ENCODE measurements at places on chromosomes 4 and X.

DNA sequence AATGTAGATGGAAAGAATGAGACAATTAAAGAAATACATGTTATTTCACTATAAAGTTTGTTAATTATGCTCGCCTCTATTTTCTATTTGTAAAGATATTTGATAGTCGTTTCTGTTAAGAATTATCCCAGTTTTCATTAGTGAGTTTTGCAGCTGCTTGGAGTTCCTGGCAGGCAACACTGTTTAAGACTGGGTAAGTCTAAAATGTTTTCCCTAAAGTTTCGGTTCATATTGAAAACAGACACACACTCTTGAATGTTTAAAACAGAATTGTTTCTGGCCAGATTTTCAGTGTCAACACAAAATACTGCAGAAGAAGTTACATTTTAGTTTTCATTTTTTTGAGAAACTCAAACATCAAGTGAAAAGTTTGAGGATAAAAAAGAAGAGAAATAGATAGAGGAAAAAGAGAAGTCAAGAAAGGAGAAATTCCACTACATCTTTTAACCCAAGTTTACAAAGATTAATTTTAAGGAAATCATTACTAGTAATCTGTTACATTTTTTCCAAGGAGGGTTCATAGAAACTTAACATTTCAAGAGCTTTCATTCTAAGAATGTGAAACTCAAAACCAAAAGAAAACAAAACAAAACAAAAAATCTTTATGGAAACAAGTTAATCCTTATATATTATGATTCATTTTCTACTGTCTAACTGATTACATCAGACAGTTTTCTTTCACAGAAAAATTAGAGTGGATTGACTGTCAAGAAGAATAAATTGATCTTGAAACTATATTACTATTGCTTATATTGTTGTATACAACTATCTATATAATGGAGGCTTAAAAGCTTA is 305.5 kb downstream of the FAT4 start:
- no peak for DNase-seq

DNA sequence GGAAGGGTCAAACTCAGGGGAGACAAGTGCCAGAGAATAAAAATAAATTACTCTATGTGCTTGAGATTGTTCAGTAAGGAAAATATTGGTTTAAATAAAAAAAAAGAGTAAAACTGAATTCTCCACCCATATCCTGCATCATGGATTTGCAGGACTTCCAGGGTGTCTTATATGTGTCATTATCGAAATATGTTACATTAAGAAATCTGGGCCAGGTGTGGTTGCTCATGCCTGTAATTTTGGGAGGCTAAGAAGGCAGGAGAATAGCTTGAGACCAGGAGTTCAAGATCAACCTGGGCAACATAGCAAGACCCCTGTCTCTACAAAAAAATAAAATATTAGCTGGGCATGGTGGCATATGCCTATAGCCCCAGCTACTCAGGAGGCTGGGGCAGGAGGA is 104.9 kb downstream of the PPP3CA start:
- no peak for DNase-seq

DNA sequence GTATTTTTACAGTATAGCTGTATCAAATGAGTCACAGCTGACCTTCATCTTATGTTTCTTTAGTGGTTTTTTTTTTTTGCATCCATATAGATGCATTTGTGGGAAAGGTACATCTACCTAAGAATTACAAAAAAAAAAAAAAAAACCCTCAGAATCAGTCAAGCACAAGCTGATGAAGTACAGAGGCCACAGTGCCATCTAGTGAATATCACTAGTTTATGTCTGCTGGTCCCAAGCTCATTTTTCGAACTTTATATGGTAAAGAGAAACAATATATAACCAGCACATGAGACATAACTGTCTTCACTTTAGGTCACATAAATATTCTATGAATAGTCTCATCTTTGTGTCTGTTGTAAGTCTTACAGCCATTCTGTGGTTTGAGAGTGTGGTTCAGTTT is 220.1 kb downstream of the DLG3 start:
- DNase-seq, result peak; percentile 13

DNA sequence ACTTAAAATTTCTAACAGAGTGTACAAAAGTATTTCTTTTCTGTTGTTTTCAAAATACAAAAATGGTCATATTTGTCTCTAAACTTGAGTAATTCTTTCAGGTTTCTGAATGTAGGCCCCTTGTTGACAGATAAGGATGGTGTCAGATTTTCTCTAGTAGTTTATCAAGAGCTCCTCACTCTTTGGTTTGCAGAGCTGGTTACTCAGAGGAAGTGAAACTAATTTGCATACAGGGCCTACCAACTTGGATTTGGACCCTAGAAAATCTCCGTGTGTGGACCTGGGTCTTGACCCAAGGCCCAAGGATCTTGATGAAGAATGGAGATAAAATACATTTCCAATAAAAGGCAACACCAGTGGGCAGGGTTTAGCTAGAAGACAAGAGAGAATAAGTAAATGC is 433 bp upstream of the ADH6 start:
- no peak for DNase-seq

DNA sequence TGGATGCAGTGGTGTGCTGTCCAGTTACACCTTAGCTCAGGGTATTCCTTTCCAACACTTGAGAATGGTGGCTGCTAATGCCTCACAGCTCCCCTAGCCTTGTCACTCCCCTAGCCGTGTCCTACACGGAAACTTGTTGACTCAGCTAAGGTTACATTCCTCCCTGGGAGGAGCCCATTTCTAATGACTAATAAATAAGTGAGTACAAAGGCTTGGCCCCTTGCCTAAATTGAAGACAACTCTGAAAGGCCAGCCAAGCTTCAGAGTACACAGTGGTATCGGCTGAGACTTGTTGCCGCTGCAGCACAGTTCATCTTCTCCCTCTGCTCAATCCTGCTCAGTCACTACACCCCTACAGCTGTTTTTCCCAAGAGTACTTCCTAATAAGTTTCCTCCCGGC is 21.2 kb upstream of the SLC25A31 start:
- peak; percentile 67 for DNase-seq

- DNase-seq, result peak; percentile 69
Observed at GRCh38 chr4:27861381-27861787, 1000.7 kb downstream of the STIM2 start.

- no peak for DNase-seq
Observed at GRCh38 chr4:102256321-102256720, 89.0 kb downstream of the SLC39A8 start.

DNA sequence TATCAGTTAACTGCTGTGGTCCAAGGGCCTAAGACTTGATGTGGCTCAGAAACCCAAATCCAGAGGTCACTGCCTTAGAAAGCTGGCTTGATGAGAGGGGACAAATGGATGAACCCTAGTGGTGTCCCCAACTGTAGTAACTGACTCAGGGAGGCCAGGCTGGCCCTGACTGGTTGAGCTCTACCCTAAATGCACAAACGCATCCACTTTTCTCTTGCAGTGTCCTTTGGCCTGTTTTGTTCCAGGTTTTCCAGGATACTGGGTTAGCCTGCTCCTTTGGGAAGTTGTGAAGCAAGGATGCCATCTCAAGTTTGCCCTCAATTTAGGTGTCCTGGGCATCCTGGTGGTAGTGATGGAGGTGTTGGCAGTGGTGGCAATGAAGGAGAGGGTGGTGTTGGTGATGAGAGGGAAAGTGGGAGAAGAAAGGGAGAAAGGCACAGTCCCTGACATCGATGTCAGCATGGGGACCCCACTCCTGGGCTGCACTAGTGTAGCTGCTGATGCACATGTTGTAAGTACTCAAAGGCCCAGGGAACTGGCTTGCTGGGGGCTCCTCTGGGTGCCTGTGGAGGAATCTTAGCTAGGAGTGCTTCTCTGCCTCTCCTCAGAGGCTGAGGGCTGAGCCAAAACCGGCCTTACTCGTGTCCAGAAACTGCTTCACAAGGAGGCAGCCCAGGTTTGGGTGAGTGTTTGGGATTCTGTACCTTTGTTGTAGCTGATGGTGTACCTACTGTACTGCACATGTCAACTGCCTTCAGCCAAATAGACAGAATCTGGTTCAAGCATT is 2.9 kb upstream of the HAND2 start:
- no peak for DNase-seq

DNA sequence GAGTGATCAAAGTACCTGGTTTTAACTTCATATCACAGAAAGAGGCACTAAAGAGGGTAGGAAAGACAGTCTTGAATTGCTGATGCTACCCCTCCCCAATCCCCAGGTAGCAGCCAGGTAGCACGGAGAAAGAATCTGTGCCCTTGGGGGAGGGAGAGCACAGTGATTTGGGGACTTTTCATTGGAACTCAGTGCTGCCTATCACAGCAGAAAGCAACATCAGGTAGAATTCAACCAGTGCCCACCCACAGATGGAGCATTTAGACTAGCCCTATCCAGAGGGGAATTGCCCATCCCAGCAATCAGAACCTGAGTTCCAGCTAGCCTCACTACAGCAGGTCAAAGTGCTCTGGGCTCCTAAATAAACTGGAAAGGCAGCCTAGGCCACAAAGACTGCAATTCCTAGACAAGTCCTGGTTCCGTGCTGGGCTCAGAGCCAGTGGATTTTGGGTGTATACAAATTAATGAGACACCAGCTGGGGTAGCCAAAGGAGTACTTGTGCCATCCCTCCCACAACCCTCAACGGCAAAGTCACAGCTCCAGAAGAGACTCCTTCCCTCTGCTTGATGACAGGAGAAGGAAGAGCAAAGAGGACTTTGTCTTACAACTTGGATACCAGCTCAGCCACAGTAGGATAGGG is 228.1 kb downstream of the THOC2 start:
- DNase-seq, result no peak

- DNase-seq, result no peak
Observed at GRCh38 chr4:38189445-38189844, 229.2 kb downstream of the PTTG2 start.

DNA sequence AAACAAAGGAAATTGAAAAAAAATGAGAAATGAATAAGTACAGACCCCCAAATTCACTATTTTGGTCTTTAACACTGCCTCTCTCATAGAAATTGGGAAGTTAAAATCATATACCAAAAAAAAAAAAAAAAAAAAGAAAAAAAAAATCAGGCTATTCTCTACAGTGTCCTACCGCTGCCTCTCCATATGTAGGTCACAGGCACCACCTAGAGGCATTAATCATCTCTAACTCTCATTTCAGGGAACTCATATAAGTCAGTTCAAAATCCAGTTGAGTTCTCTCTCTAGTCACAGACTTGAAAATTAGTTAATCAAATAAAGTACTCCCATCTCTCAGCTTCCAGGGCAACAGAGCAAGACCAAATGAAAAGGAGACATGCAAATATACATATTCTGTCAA is 47.9 kb downstream of the COX18 start:
- peak; percentile 26 for DNase-seq

GRCh38 chr4:64174247-64174882 is 234.9 kb downstream of the TECRL start:
- no peak for DNase-seq
